ENCODE measurements at places on chromosomes 11 and 22.

DNA sequence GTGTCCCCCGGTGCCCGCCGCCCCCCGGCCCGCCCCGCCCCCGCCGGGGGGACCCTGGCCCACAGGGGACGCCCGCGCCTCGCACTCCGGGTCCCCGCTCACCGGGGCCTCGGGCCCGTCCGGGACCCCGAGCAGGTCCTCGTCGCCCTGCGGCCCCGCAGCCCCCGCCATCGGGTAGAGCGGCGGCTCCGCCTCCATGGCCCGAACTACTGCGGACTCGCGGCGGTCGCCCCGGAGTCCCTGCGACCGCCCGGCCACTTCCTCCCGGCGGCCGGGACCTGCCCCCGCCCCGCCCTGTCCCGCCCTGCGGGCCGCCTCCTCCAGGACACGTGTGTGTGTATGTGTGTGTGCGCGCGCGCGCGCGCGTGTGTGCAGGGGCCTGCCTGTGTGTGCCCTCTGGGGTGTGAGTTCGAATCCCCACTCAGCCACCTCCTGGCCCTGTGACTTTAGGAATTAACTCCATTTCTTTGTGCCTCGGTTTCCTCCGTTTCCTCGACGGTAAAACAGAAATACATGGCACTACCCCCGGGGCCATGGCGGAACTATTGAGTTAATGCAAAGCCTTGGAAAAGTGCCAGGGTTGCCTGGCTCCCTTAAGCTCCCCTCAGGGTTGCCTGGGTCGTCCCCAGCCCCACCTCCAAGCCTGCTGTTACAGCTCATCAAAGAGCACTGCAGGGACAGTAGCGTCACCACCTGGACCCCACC is at the start of gene UNC93B1:
TSS of gene UNC93B1 (minus strand) at position 252 of the 705 bp plus-strand sequence. CDS start at position 198, 54 bp downstream.
- peak; percentile 87 for DNase-seq

- no peak for DNase-seq
Measured at GRCh38 chr11:105183426-105183825, 43.9 kb upstream of the CARD18 start.

DNA sequence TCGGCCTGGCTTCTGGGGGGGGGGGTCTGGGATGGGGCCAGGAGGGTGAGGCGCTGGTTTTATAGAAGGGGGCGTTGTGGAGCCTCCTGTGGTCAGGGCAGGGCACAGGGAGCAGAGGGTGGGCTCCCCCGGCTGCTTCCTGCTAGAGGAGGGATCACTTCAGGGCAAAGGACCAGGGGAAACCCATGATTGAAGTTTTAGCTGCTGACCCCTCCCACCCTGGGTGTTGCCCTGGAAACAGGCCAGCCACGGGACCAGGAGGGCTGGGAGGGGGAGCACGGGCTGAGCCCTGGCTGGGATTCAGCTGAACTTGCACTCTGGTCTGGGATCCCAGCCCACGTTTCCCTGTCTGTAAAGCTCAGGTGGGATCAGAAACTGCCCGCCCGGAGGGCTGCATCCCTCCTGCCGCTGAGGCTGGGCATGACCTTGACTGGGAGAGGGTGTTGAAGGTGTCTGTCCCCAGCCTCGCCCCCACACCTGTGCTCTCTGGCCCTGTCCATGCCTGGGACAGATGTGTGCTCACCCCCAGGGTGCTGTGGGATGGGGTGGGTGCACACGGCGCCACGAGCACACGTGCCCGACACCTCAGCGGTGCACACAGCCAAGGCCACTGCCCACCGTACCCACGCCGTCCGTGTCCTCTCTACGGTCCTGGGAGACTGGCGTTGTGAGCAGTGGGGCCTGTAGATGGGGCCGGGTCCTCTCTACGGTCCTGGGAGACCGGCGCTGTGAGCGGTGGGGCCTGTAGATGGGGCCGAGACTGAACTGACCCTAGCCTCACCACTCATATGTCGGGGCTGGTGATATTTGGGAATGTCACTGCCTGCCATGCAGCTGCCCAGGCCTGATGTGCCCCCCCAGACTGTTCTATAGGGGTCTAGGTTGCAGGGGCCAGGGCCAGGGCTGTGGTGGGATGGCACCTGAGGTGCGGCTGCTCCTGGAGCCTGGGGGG is 2.3 kb downstream of the TSPAN4 start:
- peak; percentile 96 for DNase-seq

GRCh38 chr11:127044535-127044934 is 44.0 kb upstream of the KIRREL3 start:
- no peak for DNase-seq

DNA sequence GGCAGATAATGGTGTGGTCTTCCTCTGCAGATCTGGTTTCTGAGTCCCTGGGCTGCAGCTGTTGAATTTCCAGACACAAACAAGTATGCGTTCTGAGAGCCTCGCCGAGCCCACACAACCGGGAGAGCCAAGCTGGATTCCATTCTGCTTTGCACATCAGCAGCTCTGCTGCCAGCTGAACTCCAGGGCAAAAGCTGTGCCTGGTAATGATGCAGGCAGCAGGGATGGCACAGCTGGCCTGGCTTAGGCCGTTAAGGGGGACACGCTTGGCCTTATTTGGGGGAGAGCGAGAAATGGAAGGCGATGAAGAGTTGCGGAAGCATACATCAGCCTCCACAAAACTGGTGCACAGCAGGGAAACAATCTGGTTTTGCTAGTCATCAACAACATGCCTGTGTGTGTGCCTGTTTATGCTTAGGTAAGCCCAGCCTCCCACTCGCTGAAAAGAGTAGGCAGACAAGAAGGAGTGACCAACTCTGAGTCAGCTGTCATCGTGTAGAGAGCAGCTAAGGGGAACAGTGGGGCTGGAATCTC is 25.1 kb downstream of the ADAMTS8 start:
- peak; percentile 91 for DNase-seq

- DNase-seq, result peak; percentile 30
Measured at GRCh38 chr11:27757953-27758352, 57.7 kb upstream of the BDNF start.

DNA sequence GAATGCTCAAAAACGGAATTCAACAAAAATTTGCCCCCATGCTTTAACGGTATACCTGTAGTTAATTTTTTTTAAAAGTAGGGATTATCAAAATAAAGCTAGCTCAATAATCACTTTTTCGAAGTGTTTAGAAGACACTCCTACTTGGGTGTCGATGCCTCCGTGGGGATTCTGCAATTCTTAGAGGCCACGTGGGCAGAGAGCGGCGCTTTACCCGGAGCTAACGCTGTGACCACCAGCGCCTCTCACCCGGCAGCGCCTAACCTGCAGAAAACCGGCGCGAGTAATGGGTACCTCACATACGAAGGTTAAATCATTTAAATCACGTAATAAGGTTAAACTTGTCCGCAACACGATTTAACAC is 583 bp downstream of the TAF1D start:
- peak; percentile 63 for DNase-seq

DNA sequence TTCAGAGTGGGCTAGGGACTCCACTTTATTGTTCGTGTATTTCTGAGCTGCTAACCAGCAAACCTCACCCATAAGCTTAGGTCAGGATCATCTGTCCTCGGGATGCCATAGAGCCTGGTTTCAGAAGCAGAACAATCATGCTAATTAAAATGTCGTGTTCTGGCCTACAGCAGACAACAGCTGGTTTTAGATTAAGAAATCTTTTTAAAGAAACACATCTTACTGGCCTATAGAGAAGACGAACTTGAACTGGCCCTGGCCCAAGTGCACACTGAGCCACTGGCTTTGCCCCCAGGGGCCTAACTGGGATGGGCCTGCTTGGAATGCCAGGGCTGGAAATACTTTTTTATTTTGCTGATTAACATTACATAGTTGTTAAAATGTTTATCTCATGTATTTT is 63.2 kb downstream of the ALX4 start:
- DNase-seq, result peak; percentile 65

DNA sequence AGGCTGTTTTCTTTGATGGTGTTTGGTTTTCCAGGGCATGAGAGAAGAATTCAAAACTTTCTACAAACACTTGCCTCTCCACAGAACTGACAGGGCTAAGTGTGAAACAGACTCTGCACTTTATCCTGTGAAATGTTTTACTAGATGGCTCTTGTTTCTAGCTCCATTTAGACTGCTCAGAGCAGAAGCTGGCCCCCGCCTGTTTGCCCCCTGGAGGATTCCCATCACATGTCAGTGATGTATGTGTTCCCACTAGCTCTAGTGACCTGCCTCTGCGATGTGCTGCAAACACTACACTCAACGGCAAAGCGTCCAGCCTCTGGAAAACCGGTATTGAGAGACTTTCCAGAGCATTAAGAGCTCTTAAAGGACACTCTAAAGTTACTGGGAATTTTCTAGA is 41.4 kb upstream of the PCF11 start:
- DNase-seq, result no peak

- DNase-seq, result no peak
Measured at GRCh38 chr11:43577566-43578264, 102.8 kb upstream of the HSD17B12 start.

DNA sequence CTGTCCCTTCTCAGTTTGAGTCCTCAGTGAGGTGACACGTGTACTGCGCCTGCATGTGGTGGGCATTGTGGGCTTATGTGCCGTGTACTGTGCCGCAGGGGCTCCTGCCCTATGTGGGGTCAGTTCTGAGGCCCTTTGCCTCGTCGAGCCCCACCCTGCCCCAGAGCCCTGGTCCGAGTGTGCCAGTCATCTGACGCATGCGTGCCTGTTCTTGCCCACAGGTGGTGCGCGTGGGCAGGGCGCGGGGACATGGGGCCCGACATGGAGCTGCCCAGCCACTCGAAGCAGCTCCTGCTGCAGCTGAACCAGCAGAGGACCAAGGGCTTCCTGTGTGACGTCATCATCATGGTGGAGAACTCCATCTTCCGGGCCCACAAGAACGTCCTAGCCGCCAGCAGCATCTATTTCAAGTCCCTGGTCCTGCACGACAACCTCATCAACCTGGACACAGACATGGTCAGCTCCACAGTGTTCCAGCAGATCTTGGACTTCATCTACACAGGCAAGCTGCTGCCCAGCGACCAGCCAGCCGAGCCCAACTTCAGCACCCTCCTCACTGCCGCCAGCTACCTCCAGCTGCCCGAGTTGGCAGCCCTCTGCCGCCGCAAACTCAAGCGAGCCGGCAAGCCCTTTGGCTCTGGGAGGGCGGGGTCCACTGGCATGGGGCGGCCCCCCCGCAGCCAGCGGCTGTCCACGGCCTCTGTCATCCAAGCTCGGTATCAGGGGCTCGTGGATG is 22.3 kb upstream of the TMEM191C start:
- peak; percentile 51 for DNase-seq

DNA sequence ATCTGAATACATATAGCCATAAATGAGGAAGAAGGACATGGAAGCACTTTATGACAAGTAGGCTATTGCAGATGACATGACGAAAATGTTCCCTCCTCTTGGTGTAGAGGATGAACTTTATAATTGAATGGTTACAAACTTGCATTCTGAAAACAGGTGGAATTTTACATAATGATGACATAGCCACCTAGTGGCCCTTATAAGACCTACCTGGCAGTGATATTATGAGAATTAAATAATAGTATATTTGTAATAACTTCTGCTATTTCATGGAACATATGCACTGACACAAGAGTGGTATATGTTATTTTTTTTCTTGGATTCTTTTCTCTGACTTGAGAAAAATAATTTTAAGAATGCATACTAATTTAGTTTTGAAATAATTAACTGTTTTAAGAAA is 22.9 kb downstream of the TRIM22 start:
- DNase-seq, result no peak

DNA sequence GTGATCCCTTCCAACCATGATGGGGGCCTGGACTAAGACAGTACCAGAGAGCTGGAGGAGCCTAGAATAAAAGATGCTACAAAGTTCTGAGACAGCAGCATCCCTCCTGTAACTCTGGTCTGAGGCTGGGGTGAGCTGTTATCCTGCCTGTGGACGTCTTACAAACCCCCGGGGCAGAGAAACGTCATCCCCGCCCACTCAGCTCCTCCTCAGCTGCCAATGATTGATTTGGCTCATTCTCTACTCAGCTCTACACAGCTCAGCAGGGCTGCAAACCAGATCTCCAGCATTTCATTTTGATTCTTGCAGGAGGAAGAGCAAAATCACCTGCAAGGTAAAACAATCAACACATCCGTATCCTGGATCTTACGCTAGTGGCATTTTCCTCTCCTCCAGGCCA is 55.5 kb downstream of the CSNK2A3 start:
- DNase-seq, result no peak

- no peak for DNase-seq
Measured at GRCh38 chr22:24972369-24972768, 19.9 kb downstream of the KIAA1671 start.

DNA sequence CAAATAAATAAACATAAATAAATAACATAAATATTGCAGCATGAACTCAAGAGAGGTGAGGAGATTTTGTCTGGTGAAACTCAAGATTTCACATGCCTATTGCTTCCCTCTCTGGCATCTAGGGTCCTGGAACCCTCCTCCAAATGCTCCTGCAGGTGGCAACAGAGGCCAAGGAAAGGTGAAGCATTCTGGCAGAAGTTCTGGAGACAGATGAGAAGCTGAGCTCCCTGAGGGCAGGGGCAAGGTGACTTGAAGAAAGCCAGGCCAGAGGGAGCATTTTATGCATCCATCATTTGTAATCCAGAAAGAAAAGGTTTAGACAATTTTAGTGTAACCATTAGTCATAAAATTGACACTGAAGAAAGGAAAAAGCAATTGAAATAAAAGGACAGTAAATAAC is 64.9 kb downstream of the ENDOD1 start:
- DNase-seq, result peak; percentile 52

DNA sequence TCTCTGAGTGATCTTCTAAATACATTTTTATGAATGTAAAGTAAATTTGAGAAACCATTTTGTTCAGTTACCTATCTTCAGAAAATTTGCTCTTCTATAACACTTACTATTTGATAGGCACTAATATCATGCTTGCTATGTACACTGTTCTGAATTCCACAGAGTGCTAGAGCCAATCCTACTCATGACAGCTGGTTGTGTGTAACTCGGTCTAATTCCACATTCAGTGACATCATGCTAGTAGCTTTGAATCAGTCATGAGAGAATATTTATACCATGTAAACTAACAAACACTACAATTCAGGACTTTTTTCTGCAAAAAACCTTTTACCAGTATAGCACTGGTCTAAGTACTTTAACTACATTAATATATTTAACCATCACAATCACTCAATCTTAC is 902.9 kb downstream of the DLG2 start:
- DNase-seq, result no peak

DNA sequence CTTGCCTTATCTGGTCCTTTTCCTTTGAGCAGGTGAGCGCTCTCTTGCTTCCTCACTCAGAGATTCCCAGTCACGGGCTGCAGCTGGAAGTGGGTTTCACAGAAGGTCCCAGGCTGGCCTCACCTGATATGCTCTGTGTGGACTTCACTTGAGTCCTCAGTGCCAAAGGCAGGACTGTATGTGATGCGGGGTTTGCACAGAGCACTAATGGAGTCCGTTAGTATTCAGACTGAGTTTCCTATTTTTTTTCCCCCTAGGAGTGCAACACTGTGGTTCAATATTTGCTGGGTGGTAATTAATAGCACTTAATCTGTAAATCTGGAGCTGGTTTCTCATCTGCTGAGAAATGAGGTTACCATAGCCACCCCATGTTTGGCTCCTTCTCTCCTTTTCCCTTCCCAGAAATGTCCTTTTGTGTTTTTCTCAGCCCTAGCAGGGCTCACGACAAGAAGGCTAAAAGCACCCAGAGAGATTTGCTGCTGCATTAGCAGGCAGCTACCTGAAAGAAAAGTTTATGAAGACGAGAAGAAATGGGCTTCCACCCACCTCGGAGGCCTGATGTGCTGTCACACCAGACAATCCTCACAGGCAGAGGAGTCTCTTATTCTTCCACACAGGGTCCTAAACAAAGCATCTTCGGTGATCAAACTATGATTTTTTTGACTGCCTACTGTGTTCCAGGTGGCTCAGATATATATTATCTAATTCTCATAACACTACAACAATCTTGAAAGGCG is 262.1 kb downstream of the KIRREL3 start:
- DNase-seq, result no peak

GRCh38 chr11:69881467-69882269 is 62.5 kb upstream of the FGF3 start:
- no peak for DNase-seq

- DNase-seq, result no peak
Measured at GRCh38 chr11:123159183-123159857, 35.7 kb downstream of the CLMP start.
